Stomach (tissue), 19 donors: ENCODE measurements at places on chromosomes 7 and 10. TPM values are rescaled to one million over a fixed set of nuclear protein-coding genes. Genes with fewer than 3 reads are reported as not detected.

- no peak for DNase-seq
These were observed 99.4 kb upstream of the EFCAB10 start for GRCh38 chr7:105680505-105681187.

- DNase-seq = no peak
These were observed 201.8 kb downstream of the XPNPEP1 start for GRCh38 chr10:109721453-109722064.

DNA sequence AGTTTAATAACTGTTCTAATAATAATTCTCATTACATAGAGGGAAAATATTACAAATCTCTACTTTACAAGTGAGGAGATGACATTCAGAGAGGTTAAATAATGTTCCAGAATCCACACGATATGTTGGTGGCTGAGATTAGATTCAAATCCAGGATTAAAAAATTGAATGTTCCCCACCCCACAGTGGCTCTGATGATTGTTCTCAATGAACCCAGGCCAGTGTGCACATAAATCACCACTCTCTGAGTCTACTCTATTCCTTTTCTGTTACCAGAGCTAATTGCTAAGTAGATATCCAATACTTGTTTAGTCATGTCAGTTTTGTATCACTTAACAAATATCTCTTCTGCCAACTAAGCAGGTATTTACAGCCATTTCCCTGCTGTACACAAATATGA lies 281.0 kb downstream of the ABCA13 start:
- no peak for DNase-seq

DNA sequence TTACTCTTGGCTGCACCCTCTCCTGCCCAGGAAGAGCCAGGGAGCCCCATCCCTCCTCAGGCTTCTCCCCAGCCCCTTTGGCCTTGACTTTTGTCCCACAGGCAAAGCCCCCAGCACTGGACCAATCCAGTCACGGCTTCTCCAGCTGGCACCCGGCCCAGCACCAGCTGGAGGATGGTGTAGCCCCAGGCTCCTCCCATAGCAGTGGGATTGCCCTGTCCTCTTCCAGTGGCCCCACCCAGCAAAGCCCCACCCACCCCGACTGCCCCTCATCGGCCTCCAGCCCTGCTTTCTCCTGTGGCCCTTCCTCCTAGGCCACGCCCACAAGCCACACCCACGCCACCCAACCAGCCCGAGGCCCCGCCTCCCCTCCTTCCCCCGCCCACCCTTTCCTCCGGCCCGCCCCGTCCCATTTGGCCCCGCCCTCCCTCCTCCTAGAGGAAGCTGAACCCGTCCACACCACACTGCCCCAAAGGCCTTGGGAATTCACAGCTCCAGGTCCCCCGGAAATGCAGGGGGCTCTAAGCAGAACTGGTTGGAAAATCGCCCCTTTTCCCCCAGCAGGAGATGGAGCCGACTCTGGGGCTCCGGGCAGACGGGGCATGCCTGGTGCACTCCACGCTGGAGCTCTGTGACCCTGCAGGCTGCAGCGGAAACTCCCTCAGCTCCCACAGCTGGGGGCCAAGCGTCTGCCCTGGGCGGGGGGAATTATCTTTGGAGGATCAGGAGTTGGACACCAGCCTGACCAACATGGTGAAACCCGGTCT lies 25.2 kb downstream of the GET4 start:
- DNase-seq = peak; percentile 90

DNA sequence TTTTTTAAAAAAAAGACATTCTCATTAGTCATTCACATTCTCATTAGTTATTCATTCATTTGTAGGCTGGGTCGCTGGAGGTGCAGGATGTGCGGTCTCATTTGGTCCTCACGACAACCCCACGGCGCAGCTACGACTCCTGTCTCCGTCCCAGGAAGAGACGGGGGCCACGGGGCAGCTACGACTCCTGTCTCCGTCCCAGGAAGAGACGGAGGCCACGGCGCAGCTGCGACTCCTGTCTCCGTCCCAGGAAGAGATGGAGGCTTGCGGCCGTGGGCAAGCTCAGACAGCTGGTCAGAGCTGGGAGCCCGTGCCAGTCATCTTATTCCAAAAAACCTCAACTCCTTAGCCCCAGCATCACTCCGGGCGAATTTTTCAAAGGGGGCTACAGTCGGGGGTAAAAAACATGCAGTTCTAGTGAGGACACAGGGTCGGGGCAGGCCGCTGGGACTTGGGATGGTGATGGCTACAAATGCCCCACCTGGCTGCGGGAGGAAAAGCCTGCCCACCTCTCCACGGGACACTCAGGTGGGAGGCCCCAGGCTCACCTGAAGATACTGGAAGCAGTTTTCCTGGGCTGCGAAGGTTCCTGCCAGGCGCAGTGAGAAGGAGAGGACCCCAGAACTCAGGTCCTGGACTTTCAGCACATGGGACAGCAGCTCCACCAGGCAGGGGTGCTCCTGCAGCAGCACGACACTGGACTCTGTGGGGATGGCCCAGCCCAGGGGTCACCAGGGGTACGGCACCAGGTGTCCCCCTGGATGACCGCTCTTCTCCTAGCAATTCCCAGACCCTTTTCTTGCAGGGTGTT lies 8.3 kb downstream of the BRAT1 start:
- DNase-seq = no peak

DNA sequence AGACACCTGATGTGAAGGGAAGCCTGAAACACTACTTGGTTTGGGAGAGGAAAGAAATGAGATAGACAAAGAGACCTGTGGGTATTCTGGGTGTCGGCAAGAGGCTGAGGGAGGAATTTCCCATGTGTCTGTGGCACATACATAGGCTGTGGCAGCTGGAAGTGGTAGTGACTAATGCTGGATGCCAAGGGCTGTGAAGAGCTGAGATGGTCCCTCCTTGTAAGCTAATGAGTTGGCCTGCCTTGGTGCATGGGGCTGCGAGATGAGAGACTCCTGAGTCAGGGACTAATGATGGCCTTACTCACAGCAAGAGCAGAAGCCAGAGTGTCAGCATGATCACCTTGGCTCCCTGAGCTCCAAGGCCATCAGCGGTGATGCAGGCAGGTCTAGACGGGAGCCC lies 119.0 kb upstream of the EEPD1 start:
- no peak for DNase-seq

DNA sequence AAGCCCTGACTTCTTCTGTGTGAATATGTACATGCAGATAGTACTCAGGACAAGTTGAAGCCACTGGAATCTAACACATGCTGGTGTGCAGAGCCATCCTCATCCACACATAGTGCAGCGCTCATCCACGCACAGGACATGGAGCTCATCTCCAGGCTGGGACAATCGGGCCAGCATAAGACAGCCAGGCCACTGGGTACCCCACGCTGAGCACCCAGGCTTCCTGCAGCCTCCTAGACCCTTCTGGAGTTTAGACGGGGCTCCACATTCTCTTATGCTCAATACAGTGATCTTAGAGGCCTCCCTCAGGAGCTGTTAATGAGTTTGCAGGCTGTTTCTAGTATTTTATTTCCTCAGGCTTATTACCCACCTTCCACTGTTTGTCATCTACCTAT lies 238.9 kb downstream of the TNS3 start:
- no peak for DNase-seq

- DNase-seq = no peak
These were observed 14.8 kb upstream of the PRKAG2 start for GRCh38 chr7:151891753-151892152.

DNA sequence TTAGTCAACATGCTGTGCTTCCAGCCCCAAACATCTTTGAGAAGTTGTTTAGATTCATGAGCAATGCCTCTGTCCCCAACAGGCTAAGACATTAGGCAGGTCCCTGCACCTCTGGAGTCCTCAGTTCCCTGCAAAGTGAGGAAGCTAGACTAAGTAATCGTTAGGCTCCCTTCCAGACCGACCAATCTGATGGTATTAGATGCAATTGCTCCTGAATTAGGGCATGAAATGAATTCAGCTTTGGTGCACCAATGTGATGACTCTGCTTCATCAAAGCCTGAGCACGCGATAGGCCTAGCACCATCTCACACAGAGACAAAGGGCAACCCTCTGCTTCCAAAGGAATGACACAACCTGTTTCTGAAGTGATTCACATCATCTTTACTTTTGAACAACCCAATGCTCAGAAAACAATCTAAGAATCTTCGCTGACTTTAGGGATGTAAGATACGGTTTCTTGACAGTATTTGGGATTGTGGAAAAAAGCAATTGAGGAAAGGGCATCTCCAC lies 723 bp upstream of the TES start:
- no peak for DNase-seq

DNA sequence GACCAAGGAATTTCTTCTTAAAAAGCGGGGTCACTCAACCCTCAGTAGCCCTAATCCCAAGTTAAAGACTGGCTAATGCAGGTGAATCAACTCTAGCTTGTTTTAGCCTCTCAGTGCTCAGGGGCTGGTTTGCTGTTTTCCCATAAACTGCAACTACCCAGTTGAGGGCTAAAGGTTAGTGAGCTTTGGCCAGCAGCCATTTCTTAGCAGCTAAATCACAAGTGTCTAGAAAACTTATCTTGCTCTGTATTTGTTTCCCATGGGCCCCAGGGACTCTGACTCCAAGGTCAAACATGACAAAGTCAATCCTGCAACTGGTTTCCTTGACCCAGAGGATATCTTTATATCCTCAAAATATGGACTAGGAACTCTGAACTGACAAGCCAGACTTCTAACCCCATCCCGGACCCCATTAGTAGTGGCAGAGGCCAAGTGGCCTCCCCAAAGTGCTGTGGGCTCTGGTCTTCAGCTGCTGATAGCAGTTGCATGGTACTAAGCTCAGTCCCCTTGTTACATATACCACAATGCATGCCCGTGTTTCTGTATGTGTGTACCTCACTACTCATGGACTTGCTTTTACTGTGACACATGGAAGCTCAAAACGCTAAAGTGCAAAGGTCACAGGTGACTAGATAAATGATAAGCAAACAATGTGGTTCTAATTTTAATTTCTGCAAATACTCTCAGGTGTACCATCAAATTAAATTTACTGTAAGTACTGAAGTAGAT lies 793.0 kb upstream of the IGFBP3 start:
- peak; percentile 90 for DNase-seq

GRCh38 chr10:27644307-27644939 lies 101.2 kb downstream of the MKX start:
- no peak for DNase-seq

EIF4H gene
- total RNA-seq = 71.2 TPM

LANCL2 gene
- total RNA-seq = 15.8 TPM

PDZD7 gene
- total RNA-seq = 2.4 TPM

TRIM50 gene
- 10.8 TPM for total RNA-seq
